Tibial nerve (tissue), 4 donors: ENCODE measurements at places on chromosomes 5 and 9. TPM values are rescaled to one million over a fixed set of nuclear protein-coding genes. Genes with fewer than 3 reads are reported as not detected.

The PCDHA7 gene
- 1.3 TPM for total RNA-seq

The CNTFR gene
- total RNA-seq, result 30.9 TPM

The POMT1 gene
- total RNA-seq, result 36.8 TPM

The PCDHA6 gene
- total RNA-seq, result 1.4 TPM

The GTF2H2 gene
- total RNA-seq, result 22.6 TPM

The SLC25A2 gene
- total RNA-seq, result 4.8 TPM

The FREM1 gene
- total RNA-seq, result 3.3 TPM
